Stimulated activated CD4-positive, alpha-beta T cell treated with anti-CD3 and anti-CD28 coated beads, Interleukin-12 subunit alpha, Interleukin-12 subunit beta, amount 100 ng/mL, for 4 hours (primary cell): ENCODE measurements at places on chromosomes 3 and 15.

GRCh38 chr3:81660036-81660435, 101.4 kb downstream of the GBE1 start:
- DNase-seq = no peak

- DNase-seq = no peak
Observed at GRCh38 chr15:41897363-41897799, 3.5 kb upstream of the SPTBN5 start.

- DNase-seq = no peak
Observed at GRCh38 chr3:144003051-144003450, 31.4 kb downstream of the DIPK2A start.

DNA sequence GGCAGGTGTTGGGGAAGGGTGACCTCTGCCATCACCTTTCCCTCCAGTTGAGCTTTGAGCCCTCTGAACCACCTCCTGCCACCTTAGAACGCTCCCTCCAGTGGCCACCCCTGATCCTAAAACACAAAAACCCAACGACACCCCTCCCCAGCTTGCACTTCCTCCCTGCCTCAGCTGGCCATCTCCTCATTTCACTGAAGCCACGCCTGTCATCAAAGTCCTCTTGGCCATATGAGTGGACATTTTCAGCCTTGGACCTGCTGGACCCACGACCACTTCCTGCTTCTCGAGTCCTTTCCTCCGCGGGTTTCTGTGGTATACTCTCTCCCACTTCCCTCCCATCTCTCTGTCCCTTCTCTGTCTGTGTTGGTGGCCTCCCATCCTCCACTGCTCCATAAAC, 48.5 kb upstream of the NR2C2 start:
- no peak for DNase-seq

GRCh38 chr3:13111873-13112520, 38.8 kb upstream of the IQSEC1 start:
- DNase-seq = no peak

DNA sequence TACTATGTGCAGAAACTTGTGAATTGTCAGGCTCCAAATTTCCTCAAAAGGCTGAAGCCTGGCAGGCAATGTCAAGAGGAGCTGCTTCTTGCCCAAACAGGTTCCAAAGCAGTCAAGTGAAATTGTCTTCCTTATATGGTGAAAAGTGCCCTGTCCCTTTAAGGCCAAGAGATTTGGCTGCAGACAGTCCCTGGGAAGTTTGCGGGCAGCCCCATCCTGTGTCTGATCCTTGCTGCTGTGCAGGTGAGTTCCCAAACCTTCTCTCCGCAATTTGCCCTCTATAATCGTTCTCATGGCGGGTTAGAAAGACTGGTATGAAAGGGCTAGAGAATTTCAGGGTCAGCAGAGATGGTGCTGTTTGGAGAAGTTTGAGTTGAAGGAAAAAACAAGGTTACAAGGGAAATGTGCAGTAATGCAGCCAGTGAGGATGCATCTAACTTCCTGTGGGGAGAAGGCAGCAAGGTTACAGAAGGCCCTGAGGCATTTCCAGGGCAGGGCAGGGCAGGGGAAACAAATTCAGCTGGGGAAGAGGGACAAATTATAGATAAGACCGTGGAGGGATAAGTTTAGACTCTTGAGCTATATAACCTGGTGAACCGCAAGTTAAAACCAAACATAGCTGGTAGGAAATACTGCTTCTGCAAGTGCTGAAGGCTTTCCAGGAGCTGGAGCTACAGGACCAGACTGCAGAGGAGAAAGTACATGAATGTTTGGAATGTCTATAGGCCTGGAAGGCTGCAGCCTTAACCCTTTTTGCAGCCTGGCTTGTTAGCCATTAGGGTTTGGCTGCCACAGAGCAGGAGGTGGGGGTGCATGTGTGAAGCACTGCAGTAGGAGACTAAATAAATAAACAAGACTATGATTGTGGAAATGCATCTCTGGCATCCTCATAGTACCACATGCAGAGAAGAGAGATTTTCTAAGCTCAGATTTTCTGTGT, 256.2 kb upstream of the IL12A start:
- no peak for DNase-seq

DNA sequence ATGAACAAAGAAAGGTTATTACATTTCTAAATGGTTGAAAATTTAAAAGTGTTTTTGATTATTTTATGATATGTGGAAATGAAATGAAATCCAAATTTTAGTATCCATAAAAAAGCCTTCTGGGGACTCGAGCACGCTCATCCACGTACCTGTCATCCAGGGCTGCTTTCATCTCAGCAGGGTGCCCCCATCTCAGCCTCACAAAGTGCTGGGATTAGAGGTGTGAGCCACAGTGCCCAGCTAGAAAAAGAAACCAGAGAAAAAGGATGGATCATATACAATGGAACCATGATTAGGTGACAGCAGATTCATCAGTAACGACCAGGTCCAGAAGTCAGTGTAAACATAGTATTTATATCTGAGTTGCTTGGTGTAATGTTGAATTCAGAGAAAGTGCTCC, 49.7 kb downstream of the STARD5 start:
- DNase-seq = no peak

DNA sequence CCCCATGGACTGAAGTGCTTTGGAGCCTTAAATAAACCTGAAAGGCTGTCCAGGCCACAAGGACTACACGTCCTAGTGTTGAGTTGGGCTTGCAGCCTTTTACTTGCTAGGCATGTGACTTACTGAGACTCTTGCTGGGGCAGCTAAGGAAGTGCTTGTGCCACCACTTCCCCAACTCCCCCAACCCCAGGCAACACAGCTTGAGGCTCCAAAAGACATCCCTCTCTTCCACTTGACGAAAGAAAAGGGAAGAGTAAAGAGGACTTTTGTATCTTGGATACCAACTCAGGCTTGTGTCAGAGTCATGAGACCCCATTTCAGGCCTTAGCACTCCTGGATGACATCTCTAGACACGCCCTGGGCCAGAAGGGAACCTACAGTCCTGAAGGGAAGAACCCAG, 109.8 kb downstream of the XRN1 start:
- no peak for DNase-seq

DNA sequence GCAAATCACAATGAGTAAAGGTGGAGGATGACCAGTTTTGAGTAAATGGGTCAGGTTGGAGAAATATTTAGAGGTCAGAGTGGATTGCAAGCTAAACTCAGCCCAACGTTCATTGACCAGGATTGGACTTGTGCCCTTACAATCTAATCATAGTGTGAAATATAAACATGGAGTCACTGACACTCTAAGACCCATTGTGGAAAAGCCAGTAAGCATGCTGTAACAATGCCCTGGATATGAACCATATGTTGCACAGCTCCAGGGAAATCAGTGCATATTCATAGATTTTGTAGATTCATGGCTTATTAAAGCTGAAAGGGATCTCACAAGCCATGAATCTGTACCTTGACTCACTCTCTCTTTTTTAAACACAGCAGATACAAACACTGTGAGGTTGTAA, 660.2 kb upstream of the LMCD1 start:
- DNase-seq = no peak

DNA sequence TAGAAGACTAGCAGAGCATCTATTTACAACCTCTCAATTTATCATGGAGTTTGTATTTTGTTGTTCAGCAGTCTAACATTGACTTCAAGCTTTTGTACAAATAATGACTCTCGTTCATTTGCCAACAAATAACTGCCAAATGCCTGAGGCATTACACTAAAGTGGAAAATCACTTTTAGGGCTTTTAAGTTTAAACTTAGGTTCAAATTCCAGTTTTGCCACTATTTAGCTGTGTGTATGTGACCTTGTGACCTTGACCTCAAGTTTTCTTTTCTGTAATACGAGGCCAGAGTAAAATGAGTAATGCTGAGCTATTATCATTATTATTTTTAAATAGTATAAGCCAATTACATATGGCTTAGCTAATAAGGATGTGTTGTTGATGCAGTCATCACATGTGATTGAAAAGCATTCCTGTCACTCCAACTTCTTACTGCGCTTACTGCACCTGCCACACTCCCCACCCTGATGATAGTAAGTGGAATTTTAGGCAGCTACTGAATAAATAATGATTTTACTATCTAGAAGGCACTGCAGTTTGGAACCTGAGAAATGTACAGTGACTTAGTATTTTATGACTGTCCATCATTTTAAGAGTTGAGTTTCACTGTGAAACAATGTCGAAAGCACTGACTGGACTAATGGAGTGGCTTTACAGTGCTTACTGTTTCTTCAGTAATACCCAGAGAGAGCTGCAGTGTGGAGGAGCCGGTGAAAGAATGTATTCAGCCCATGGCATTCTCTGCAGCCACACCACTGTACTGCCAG, 16.3 kb downstream of the ARL8B start:
- no peak for DNase-seq

DNA sequence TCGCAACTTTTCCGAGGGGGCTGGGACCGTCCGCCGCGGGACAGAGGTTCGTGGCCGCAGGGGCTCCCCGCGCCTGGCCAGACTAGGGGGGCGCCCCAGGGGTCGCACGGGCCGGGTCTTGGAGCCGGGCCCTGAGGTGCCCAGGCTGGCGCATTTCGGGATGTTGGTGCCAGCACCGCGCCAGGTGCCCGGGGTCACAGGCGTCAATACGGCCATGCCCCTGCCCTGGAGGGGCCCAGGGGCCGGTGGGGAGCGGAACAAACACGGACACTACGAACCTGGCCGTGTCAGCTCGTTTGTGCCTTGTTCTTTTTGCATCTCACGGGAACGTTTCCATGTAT, 366 bp downstream of the TM6SF1 start:
- DNase-seq = no peak

DNA sequence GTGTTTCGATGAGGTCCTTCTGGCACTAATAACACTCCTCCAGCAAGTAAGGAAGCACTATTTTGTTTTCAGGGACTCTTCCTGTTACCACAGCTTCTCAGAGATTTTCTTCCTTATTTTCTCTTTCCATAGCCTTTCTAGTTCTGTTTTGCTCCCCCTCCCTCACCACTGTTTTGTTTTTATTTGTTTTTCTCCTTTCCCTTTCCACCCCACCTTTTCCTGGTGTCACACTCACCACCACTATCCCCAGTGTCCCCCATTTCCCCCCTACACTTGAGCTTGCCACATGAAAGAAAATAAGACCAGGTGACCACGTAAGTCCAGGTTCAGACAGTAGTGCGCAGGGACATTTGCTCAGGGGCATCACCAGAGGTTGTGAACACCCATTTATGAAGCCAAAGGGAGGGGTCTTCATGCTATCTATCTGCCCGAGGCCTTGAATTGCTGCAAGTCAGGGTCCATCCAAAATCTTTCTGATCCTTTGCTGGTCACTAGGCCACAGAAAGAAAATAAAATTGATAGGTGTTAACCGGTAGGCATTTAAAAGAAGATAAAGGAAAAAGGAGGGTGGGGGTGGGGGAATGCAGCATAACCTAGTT, 1.4 kb upstream of the RFTN1 start:
- DNase-seq = no peak

- DNase-seq = no peak
Observed at GRCh38 chr15:39925112-39925842, 5.2 kb upstream of the GPR176 start.

DNA sequence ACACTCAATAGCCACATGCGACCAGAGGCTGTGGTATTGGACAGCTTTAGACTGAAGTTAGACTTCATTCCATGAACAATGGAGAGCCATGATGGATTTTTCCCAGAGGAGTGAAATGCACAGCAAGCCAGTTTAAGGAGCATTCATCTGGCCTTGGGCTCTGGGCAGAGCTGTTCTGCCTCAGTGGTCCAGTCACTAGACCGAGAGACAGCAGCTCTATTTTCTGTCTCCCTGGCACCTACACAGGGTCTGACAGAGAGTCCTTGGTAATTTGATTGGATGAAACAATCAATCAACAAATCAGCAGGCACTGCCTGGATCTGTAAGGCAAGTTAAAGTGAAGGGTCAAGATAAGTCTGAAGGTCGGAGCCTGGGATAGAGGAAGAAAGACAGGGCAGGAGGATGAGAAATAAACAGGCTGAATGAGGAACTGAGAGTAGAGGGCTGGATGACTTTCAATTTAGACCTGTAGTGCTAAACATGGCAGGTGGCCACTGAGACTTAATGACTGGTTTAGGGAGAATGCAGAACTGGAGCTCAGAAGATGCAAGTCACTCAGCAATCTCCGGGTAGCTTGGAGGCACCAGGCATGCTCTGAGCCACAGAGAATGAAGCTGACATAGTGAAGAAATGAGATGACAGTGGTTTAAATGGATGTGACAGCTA, 98.5 kb upstream of the SLC25A36 start:
- DNase-seq = no peak

- DNase-seq = no peak
Observed at GRCh38 chr15:63514531-63514943, 10.1 kb downstream of the USP3 start.

- DNase-seq = no peak
Observed at GRCh38 chr3:127998596-127998995, 53.6 kb upstream of the SEC61A1 start.

DNA sequence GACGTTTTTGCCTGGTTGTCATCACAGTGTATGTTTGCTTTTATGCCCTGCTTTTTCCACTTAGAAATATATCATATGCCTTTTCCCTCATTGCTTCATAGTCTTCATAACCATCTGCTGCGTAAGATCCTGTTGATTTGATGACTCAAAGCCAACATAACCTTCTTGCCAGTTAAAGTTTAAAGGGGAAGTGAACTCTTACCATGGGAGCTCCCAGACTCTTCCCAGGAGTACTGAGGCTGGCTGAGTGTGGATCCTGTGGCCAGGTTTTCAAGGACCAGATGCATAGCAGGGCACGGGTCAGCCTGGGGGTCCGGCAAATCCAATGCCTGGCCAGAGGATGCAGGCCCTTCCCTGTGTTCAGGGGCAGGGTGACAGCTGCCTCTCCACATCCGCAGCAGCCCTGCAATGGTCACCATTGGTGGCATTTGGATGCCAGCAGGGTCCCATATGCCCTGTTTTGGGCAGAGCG, 42.0 kb upstream of the SACM1L start:
- no peak for DNase-seq

DNA sequence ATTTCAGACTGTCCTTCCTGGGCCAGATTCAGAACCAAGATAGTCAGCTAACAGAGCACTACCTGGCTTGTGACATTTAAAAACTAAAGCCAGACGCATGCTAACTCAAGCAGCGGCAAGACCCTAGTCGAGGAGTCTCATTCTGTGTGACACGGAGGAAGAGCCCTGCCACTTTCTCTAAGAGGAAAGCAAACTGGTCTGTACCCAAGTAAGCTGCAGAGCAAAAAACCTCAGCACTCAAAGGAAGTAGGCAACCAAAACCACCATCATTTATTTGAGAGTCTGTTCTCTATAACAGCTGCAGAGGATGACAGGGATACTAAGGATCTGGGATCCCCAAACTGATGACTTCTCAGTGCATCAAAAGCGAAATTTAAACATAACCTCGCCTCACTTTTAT, 152.1 kb downstream of the OSBPL10 start:
- DNase-seq = no peak

- DNase-seq = no peak
Observed at GRCh38 chr3:16286751-16287543, 21.9 kb downstream of the OXNAD1 start.

- DNase-seq = no peak
Observed at GRCh38 chr3:55984626-55985025, 483.6 kb downstream of the ERC2 start.

GRCh38 chr3:81823882-81824395, 62.5 kb upstream of the GBE1 start:
- DNase-seq = no peak

DNA sequence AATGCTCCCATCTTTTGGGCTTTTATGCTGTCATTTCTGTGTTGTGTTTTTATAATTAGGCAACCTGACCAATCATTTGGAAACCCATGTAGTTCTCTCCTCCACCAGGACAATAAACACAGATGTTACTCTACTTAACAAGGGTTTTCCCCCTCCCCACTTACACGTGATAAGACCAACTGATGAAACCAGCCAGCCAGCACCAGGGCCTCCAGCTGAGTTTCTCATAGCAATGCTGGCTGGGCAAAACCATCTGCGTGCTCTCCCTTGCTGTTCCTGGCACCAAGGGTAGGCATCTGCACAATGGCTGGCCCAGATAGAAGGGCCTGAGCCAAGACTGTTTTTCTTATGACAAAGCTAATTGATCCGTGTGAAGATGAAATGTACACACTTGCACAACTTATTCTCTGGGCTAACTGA, 310.4 kb downstream of the PLCL2 start:
- no peak for DNase-seq
